Epithelial cell of alveolus of lung (primary cell): ENCODE measurements at places on chromosomes 6 and 20. TPM values are rescaled to one million over a fixed set of nuclear protein-coding genes. Genes with fewer than 3 reads are reported as not detected.

Gene B3GAT2
- under 0.01 TPM in 1 of 2 replicates, not detected in the other for total RNA-seq

Gene DACT2
- 0.39 TPM in 1 of 2 replicates, not detected in the other for total RNA-seq

Gene PABPC1L
- 3.7 and 4.9 TPM in 2 replicates for total RNA-seq

Gene CALHM4
- total RNA-seq = not detected in 2 replicates
